ENCODE measurements at places on chromosomes 1 and 21. TPM values are rescaled to one million over a fixed set of nuclear protein-coding genes. Genes with fewer than 3 reads are reported as not detected.

DNA sequence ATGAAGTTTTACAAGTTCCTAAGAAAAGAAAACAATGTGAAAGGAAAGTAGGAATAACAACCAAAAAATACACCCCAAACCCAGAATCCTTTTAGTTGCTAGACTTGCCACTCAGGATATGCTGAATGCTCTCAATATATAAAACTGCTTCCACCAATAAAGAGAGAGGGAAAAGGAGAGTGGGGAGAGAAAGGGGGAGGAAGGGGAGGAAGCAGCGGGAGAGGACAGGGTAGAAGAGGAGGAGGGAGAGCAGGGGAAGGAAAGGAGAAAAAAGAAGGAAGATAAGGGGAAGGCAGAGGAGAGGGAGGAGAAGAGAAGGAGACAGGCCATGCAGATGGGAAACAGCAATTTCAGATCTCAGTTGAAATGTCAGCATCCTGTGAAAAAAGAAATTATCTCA lies 198.4 kb downstream of the VAV3 start:
- DNase-seq = no peak
- no peaks in the 10 kb centered on the region for H3K36me3 ChIP-seq
- no peak overlapping the region for H3K27ac ChIP-seq
- no peaks in the 10 kb centered on the region for H3K4me1 ChIP-seq
- H3K27me3 ChIP-seq = no peaks in the 10 kb centered on the region
- H3K4me3 ChIP-seq = no peak overlapping the region

- no peak overlapping the region for H3K4me3 ChIP-seq
- DNase-seq = no peak
- H3K36me3 ChIP-seq = no peaks in the 10 kb centered on the region
- no peaks in the 10 kb centered on the region for H3K4me1 ChIP-seq
- peaks cover 10% of the 10 kb centered on the region for H3K27me3 ChIP-seq
Measured at GRCh38 chr21:35925497-35925896, 134.8 kb downstream of the SETD4 start.

- peak overlapping the region; percentile 40 for H3K27ac ChIP-seq
- H3K4me3 ChIP-seq = peak overlapping the region; percentile 89
- H3K4me1 ChIP-seq = peaks cover 50% of the 10 kb centered on the region
- H3K27me3 ChIP-seq = peaks cover 14% of the 10 kb centered on the region
Measured at GRCh38 chr1:119713749-119714456, 2.2 kb downstream of the PHGDH start.

GRCh38 chr1:90537606-90538362 lies 179.3 kb downstream of the BARHL2 start:
- no peaks in the 10 kb centered on the region for H3K36me3 ChIP-seq
- H3K27me3 ChIP-seq = peaks cover 2% of the 10 kb centered on the region
- H3K4me1 ChIP-seq = no peaks in the 10 kb centered on the region
- no peak overlapping the region for H3K27ac ChIP-seq

A3GALT2 gene
- not detected for total RNA-seq

- H3K36me3 ChIP-seq = no peaks in the 10 kb centered on the region
- H3K4me3 ChIP-seq = no peak overlapping the region
- no peak overlapping the region for H3K27ac ChIP-seq
- H3K27me3 ChIP-seq = no peaks in the 10 kb centered on the region
- no peaks in the 10 kb centered on the region for H3K4me1 ChIP-seq
- no peak for DNase-seq
Measured at GRCh38 chr1:17717594-17718535, 37.3 kb upstream of the ACTL8 start.

DNA sequence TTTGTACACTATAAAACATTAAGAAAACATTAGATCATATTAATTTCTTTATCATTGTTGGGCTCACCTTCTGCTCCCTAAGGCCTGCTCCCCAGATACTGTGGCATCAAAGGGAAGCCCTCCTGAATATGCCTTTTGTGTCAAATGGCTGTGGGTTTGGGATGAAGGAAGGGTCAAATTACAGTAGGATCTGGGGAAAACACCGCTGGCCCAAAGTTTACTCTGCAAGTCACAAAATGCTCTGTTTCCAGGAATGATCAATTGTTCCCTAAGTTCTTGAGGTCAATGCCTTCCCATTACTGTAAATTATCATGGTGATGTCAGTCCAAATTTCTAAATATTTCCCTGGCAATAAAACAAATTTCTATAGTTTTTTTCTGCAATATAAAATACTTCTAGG lies 6.8 kb upstream of the ITLN2 start:
- H3K4me1 ChIP-seq = no peaks in the 10 kb centered on the region
- no peaks in the 10 kb centered on the region for H3K36me3 ChIP-seq
- DNase-seq = no peak
- no peak overlapping the region for H3K4me3 ChIP-seq

DNA sequence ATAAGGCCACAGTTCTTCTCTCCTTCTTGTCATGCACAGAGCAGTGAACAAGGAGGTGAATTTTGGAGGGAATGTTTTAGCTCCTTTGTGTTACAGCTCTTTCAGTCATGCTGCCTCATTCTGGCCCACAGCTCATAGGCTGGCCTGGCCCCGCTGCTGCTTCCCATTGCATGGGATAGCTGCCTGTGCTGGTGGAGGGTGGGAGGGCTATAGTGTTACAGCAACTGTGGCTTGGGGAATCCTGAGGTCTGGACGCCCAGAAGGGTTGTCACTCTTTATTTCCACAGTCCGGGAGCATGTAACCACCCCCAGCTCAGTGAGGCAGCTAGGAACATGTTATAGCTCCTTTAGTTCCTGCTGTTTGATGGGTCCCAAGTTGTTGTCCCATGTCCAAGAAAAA lies 210.3 kb downstream of the AMY1C start:
- no peaks in the 10 kb centered on the region for H3K27me3 ChIP-seq
- no peak overlapping the region for H3K27ac ChIP-seq
- no peaks in the 10 kb centered on the region for H3K4me1 ChIP-seq
- no peaks in the 10 kb centered on the region for H3K36me3 ChIP-seq
- H3K4me3 ChIP-seq = no peak overlapping the region

DNA sequence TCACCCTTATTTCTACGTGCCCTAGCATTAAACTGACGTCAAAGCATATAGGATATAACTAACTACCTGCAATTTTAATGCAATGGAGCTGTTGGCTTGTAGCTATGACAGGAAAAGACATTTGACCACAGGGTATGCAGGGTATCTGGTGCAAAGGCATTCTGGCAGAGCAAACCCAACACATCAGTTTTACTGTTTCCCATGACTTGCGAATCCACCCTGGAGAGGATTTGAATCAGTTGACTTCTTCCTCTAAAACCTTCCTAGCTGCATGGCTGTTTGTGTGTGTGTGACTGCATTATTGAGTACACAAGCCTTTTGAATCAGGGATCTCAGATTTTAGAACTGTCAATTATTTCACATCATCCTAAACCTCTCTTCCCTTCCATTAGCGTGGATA lies 41.7 kb upstream of the SYT14 start:
- no peak overlapping the region for H3K27ac ChIP-seq
- H3K27me3 ChIP-seq = no peaks in the 10 kb centered on the region
- H3K4me3 ChIP-seq = no peak overlapping the region
- no peak for DNase-seq
- no peaks in the 10 kb centered on the region for H3K4me1 ChIP-seq

GRCh38 chr1:149995927-149996326 lies 14.6 kb downstream of the OTUD7B start:
- no peak overlapping the region for H3K27ac ChIP-seq
- DNase-seq = no peak
- H3K4me1 ChIP-seq = peaks cover 15% of the 10 kb centered on the region

- no peaks in the 10 kb centered on the region for H3K36me3 ChIP-seq
- H3K4me1 ChIP-seq = peaks cover 6% of the 10 kb centered on the region
- no peak overlapping the region for H3K4me3 ChIP-seq
- H3K27ac ChIP-seq = no peak overlapping the region
Measured at GRCh38 chr1:156086256-156086662, 4.0 kb upstream of the MEX3A start.

GRCh38 chr1:176949033-176949662 lies 215.4 kb downstream of the ASTN1 start:
- DNase-seq = peak; percentile 33
- no peaks in the 10 kb centered on the region for H3K36me3 ChIP-seq
- H3K4me3 ChIP-seq = no peak overlapping the region
- H3K27me3 ChIP-seq = no peaks in the 10 kb centered on the region
- H3K4me1 ChIP-seq = no peaks in the 10 kb centered on the region

GRCh38 chr1:158035014-158035413 lies 41.6 kb downstream of the KIRREL1 start:
- DNase-seq = no peak
- no peak overlapping the region for H3K27ac ChIP-seq

DNA sequence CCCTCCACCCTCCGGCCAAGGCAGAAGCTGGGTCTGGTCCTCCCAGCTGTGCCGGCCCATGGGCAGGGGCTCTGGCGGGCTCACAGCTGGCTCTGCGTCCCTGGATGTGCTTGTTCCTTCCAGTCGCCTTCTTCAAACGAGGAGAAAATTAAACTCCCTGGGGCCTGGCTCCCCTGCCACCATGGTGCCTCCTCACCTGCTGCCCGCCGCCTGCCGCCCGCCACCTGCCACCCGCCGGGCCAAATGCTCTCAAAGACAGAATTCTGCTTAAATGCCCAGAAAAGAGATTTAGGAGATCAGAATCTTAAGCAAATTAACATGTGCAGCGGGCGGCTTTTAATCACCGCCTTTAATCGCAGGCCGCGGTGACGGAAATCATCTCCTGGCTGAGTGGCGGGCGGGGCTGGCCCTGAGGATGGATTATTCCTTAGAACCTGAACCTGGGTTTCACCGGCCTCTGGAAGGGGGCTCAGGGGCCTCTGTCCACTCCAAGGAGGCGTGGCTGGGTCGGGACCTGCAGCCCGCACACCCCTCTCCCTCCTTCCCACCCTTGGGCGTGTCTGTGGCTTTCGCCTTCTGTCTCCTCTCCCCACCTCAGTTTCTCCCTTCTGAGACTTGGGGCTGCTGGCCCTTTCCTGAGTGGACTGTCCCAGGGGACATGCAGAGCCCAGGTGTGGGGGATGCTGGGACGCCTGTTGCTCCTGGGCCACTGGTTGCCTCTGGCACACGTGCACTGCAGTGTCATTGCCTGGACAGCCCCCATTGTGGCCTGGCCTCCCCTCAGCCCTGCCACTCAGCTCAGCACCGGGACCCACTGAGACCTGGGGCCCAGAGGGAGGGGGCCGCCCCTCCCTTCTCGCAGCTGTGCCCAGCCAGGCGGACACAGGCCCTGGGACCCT lies 10.5 kb upstream of the PLCH2 start:
- H3K4me1 ChIP-seq = no peaks in the 10 kb centered on the region
- H3K27ac ChIP-seq = no peak overlapping the region
- H3K4me3 ChIP-seq = no peak overlapping the region
- H3K27me3 ChIP-seq = no peaks in the 10 kb centered on the region
- no peaks in the 10 kb centered on the region for H3K36me3 ChIP-seq
- DNase-seq = no peak

DNA sequence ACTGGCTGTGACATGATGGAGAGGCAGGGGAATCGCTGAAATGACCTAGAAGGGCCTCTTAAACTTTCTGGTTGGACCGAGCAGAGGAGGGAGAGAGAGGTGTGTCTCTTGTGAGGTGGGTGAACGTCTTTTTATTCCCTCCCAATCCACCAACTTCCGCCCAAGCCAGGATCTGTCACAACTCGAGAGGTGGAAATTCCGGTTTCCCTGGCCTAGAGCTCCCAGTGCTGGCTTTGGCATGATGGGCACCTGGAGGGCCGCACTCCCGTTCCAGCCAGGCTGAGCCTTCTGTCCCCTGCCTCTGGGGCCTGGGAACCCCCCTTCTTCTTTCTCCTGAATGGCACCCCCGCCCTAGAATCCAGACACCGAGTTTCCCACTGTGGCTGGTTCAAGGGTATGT lies at the start of gene SEMA4A:
Gene SEMA4A (plus strand): TSS at position 224 of the 400 bp plus-strand sequence. CDS start 994 bp downstream, outside the sequence.
- DNase-seq = no peak
- H3K4me1 ChIP-seq = peaks cover 83% of the 10 kb centered on the region
- H3K36me3 ChIP-seq = peaks cover 16% of the 10 kb centered on the region
- H3K27ac ChIP-seq = peak within 1 kb of the TSS; percentile 74

DNA sequence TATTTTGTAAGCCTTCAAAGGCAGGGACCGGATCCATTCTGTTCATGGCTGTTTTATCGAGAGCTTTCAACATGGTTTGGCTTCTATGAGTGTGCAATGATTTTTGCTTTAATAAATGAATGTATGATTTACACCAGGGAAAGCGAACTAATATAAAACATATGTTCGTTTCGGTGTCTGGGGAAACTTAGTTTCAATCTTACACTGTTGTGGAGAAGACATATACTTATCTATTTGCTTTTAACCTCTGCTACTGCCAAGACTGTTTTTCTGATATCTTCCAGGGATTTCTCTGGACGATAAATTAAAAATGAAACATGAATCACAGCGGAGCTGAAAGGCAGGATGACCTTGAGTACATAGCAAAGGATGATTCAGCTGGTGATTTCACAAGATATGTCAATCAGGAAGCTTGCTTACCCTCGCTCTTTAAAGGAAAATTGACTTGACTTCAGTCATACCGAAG lies 14.7 kb upstream of the CYYR1 start:
- no peaks in the 10 kb centered on the region for H3K27me3 ChIP-seq
- H3K4me3 ChIP-seq = no peak overlapping the region
- no peak for DNase-seq
- H3K4me1 ChIP-seq = no peaks in the 10 kb centered on the region
- no peak overlapping the region for H3K27ac ChIP-seq

GRCh38 chr1:3271866-3272265 lies 182.6 kb upstream of the ARHGEF16 start:
- H3K4me1 ChIP-seq = no peaks in the 10 kb centered on the region
- H3K36me3 ChIP-seq = no peaks in the 10 kb centered on the region
- no peak for DNase-seq
- no peak overlapping the region for H3K4me3 ChIP-seq

ARHGAP30 gene
- 277 TPM for total RNA-seq

Measured in activated CD8-positive, alpha-beta T cell treated with anti-CD3 and anti-CD28 coated beads, Interleukin-2, amount 10 ng/mL, durations not matched to agents 7 days and 5 days (primary cell).